AG09309 (cell line): ENCODE measurements at places on chromosomes 5 and 9.

DNA sequence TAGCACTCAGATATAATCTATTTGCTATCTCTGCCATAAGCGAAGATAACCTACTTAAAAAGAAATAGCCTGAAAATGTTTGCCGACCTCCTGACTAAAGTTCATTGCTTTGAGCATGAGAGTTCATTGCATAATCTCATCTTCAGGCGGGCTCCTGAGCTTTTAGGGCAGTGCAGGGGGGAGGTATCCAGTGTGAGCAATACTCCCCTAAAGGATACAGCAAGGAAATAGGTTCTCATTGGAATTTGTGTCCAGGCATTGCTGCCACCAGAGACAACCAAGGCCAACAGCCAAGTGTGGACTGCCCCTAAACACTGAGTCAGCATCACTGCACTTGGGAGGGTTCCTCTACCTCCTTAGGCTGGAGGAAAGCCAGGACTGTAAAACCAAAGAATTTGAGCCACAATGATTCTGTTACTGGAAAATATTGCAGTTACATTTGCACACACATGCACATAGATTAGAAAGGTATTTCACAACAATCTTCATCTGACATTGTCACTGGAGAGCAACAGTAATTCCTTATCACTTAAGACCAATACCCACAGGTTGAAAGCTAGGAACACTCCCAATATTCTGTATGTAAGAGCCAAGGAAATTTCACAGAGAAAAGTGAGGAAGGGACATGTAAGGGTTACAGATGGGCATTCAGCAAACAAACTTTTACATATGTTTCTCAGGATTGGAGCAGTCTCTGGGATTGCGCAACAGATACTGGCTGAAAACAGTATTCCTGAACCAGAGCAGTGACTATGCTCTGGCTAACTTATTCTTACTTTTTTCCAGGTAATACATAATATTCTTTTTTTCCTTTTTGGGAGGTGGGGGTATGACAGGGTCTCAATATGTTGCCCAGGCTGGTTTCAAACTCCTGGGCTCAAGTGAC, 98.6 kb upstream of the TLE1 start:
- DNase-seq = peak; percentile 97

DNA sequence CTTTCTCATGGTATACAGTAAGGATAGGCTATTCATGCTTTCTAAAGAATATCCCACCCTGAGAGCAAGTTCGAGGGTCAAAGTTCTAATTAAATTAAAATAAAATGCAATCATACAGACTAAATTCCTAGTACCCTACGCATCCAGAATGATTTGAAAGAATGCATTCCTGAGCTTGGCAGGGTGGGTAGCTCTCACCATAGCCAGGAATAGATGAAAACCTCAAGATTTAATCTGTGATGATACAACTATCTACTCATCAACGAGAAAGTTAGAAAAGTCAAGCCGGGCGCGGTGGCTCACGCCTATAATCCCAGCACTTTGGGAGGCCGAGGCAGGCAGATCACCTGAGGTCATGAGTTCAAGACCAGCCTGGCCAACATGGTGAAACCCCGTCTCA, 32.3 kb downstream of the SERINC5 start:
- DNase-seq = no peak

GRCh38 chr5:116452774-116453368, 121.8 kb downstream of the SEMA6A start:
- no peak for DNase-seq

DNA sequence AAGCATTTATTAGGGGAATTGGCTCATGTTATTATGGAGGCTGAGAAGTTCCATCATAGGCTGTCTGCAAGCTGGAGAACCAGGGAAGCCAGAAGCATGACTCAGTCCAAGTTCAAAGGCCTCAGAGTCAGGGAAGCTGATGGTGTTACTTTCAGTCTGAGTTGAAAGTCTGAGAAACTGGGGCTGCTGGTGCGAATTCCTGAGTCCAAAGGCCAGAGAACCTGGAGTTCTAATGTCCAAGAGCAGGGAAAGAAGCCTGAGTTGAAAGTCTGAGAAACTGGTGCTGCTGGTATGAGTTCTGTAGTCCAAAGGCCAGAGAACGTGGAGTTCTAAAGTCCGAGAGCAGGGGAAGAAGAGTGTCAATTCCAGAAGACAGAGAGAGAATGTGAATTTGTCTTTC, 641.1 kb downstream of the ISL1 start:
- no peak for DNase-seq

GRCh38 chr5:57007344-57007743, 55.4 kb upstream of the MIER3 start:
- no peak for DNase-seq

DNA sequence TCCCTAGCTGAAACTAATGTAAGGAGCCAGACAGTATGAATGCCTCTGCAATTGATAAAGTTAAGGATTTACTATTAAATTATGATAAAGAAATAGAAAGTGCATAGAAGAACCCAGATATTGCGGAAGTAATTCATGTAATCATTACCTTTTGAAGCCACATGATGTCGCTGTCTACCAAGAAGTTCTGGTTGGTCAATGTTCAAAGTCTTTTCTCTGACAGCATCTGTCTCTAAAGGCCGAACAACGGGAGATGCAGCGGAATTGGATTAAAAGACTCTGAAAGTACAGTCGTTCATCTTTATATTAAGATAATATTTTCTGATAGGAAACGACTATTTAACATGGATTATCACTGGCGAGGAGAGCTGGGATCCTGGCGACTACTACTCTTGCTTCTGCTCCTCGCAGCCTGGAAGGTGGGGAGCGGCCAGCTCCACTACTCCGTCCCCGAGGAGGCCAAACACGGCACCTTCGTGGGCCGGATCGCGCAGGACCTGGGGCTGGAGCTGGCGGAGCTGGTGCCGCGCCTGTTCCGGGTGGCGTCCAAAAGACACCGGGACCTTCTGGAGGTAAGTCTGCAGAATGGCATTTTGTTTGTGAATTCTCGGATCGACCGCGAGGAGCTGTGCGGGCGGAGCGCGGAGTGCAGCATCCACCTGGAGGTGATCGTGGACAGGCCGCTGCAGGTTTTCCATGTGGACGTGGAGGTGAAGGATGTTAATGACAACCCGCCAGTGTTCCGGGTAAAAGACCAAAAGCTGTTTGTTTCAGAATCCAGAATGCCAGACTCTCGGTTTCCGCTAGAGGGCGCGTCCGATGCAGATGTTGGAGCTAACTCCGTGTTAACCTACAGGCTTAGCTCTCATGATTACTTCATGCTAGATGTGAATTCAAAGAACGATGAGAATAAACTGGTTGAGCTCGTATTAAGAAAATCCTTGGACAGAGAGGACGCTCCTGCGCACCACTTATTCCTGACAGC, at the start of gene PCDHA8:
TSS of gene PCDHA8 (plus strand) at position 210 of the 985 bp plus-strand sequence. CDS start at position 345, 135 bp downstream.
- no peak for DNase-seq

DNA sequence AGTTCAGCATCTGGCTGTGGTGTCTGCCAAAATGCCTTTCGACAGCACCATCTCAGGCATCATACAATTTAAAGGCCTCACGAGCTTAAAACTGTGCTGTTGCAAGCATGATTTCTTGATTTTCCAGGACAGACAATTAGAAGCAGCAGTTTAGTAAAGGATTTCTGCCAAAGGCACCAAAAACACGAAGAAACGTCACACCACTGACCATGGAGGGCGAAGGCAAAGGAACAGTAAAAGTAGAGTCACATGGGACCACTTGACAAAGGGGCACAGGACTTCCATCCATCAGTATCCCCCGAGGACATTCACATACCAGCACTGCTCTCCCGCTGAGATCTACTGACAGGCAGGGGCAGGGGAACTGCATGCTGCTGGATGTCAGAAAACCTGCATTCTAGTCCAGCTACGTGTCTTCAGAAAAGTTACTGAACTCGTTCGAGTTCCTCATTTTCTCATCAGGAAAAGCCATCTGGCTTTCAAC, 70.4 kb upstream of the FBXW11 start:
- DNase-seq = peak; percentile 16

GRCh38 chr9:4926239-4926638, 58.8 kb upstream of the JAK2 start:
- DNase-seq = no peak

DNA sequence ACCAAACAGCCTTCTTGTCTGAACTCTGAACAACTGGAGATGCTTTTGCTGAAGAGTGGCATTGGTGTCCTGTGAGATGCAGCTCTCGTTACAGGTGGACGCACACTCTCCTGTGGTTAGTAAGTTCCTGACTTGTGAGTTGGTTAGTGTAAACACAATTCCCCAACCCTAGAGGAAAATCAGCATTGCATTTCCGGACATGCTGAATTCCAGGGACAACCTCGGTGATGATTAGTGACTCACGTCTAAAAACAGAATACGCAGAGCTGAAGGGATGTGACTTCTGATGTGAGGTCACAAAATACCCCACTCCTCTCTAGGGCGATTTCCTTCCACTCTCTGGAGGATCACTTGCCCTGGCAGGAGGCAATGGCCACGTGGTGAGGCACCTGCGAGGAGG, 5.0 kb downstream of the OR2V2 start:
- DNase-seq = no peak

- no peak for DNase-seq
Measured at GRCh38 chr9:133437753-133438531, 15.8 kb downstream of the ADAMTS13 start.

- no peak for DNase-seq
Measured at GRCh38 chr9:112348257-112349007, 15.0 kb upstream of the PTBP3 start.

DNA sequence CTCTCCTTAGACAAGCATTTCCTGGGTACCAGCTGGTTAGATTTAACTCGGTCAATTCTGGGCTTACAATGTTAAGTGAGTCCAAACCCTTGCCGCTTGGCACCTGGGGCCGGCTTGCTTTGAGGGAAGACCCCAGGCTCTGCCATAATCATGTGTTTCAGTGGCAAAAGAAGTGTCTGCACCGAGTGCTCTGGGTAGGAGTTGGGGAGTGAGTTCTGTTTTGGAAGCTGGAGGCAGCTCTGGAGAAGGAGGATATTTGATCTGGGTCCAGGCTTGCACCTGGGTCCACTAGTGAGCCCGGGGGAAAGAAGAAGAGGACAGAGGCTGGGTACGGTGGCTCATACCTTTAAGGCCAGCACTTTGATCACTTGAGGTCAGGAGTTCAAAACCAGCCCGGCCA, 8.4 kb upstream of the OLFM1 start:
- no peak for DNase-seq

DNA sequence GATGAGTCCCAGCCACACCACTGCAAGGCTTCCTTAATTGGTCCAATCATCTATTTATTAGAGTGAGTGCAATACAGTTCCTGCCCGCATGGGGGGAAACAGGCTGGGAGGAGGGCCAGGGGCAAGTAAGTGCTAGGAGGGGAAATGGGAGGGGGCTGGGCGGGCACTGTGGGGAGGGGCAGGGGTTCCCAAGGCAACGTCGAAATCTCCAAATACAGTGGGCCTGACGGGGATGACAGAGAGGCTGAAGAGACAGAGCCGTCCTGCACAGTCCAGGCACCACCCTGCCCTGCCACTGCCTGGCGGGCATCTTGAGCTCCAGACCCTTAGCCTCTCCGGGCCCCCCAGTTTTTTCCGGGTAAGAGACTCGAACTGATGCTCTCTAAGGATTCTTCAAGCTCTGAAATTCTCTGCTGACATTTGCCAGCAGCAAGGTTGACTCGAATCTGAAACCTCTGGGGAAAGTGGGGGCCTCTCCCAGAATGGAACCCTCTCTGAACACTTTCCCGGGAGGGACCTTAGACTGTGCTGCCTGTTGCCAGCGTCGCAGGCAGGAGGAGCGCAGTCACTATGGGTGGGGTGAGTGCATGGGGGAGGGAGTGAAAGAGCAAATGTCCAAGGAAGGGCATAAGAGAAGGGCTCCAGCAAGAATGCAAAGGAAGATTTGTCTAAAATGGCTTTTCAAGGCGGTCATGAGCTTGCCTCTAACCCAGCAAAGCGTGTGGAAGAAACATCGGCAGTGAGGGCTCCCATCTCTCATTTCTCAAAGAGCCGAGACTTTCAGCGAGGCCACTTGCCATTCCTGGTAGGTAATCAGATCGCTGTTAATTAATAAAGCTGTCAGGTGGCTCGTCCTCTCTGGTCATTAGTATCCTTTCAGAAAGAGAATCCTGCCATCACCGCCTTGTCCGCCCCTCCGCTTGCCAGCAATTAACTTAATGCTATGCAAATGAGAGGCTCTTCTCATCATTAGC, 99.0 kb downstream of the GTF3C4 start:
- no peak for DNase-seq

- DNase-seq = no peak
Measured at GRCh38 chr5:129616517-129616916, 131.4 kb upstream of the MINAR2 start.

DNA sequence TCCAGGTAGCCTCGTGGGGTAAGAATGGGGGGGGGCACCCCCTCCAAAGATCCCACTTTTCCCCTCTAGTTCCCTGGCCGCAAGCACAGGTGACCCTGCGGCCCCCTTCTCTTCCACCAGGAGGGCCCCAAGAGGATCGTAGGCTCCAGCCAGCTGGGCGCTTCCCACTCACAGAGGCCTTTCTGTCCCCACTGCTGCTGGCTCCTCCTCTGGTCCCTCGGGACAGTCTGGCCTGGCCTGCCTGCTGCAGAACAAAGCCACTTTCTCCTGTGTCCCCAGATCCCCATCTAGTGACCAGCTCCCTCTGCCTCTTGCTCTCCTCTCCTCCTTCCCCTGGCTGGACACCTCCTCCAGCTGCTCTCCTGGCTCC, 534 bp upstream of the SAPCD2 start:
- no peak for DNase-seq

- DNase-seq = no peak
Measured at GRCh38 chr5:171650597-171650996, 135.0 kb upstream of the SMIM23 start.

DNA sequence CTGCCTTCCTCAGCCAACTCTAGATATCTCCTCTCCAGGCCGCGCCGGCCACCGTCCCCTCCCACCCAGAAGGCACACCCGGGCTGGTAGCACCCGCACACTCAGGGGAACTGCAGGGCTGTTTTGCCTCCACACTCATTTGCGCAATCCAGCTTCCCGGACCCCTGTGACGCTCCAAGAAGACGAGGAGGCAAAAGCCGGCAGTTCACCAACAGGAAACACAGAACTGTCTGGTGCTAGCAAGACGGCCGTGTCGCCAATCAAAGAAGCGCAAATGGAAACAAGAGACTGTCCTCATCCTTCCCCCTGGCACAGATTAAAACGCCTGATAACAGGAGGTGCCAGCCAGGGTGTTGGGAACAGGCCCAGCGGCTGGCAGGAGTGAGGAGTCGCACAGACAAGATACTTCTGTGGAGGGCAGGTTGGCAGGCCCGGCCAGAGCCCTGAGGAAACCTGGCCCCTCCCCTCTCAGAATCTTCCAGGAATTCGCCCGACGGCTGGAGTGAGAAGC, 7.8 kb downstream of the AGPAT2 start:
- no peak for DNase-seq

DNA sequence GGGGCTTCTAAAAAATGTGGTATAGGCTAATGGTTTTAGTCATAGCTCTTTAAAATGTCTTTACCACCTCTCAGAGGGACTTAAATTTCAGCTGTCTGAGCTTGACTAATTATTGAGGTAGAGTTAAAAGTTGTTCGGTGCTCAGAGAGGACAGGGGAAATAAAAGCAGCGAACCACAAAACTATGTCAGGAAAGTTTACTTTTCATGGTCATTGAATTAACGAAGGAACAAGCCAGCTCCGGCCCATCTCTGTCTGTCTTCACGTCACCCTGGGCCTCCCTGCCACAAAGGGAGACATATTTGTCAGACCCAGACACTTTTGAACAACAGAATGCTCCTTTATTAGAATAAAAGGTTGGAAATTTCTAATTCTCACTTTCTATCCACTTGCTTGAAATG, 98.8 kb upstream of the EFNA5 start:
- no peak for DNase-seq

- DNase-seq = no peak
Measured at GRCh38 chr5:139708877-139709581, 60.9 kb downstream of the CXXC5 start.

- peak; percentile 20 for DNase-seq
Measured at GRCh38 chr9:84146893-84147710, 166.5 kb downstream of the RMI1 start.

GRCh38 chr9:29160763-29161353, 1587.6 kb upstream of the C9orf72 start:
- DNase-seq = no peak
